ENCODE measurements at places on chromosomes 2 and 18.

DNA sequence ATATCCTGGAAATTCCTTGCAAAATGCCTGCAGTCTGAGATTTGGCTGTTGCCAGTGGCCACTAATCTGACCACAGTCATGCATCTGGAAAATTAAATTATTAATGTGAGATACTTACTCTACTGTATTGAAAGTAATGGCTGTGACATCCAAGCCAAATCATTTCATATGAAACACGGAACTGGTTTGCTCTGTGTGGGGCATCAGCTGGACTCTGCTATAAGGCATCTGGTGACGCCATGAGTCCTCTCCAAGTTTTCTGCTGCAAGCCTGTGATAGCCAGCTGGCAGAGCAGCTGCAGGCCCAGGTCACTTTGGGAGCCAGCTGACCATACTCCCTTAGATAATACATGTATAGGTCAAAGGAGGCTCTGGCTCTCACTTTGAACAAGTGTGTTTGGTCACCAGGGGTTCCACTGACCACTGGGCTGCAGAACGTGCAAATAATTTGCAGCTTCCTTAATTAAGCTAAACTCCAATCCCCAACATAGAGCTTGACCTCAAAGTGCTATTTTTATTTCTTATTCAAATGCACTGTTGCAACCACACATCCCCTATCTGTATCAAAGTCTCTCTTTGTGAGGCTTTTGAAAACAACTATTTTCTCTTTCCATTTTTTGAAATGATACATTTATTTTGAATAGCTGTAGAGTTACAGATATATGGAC, 152.9 kb downstream of the NCKAP5 start:
- peak; percentile 68 for DNase-seq

DNA sequence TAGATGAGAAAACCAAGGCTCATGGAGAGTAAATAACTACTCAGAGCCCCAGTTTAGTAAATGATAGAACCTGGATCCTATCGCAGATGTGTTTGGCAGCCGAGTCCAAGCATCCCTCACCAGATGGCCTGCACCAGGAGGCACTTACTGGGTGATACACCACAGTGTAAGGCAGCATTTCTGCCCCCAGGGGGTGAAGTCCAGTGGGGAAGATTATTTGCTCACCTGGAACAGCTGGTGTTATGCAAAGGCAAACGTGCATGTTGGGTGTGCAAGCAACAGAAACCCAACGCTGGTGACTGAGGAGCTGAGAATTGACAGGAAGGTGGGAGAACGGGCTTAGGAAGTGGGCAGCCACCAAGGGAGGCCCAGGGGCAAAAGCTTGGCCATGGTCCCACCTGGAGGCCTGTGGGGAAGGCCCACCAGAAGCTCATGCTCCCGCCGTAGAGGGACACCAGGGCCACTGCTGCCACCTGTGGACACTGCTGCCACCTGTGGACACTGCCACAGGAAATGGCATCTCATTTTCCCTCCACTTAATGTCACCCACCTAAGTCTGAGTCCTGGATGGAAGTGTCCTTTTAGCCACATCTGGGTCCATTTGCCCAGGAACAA, 100.6 kb downstream of the TFCP2L1 start:
- no peak for DNase-seq

DNA sequence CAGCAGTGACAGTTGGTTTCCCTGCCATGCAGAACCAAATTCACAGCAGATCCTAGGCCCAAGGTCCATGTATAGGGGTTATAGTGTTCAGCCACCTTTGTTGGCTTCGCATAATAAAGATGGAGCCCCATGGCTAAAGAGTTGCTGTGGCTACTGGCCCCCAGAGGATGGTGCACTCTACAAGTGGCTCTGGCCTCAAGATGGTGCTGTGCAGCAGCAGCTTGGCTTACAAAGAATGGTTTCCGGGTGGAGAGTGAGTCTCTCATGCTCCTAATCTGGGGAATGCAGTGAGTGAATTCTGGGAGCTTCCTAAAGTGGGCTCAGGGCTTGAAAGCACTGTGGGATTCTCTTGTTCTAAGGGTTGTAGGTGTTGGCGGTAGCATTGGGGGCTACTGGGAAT, 1199.7 kb downstream of the CNTNAP5 start:
- DNase-seq, result no peak

GRCh38 chr2:86001326-86001725, 104.4 kb downstream of the POLR1A start:
- DNase-seq, result no peak

DNA sequence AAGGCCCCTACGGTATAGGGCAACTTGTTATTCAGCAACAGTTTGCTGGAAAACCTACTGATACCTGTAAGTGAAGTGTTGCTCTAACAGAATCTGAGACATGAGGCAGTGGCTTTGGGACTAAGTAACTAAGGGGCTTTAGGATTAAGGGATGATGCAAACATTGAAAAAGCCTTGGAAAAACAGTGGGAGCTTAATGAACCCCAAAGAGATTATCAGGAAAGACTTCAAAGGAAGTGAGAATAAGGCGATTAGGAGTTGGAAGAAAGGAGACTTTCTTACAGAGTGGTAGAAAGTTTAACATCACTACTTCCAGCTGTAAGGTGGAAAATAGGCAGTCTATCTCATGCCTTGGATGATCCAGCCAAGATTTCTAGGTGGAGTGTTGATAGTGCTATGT, 158.2 kb upstream of the TRIB2 start:
- DNase-seq, result no peak

- DNase-seq, result peak; percentile 96
Measured at GRCh38 chr2:43426305-43427031, 169.4 kb downstream of the THADA start.

DNA sequence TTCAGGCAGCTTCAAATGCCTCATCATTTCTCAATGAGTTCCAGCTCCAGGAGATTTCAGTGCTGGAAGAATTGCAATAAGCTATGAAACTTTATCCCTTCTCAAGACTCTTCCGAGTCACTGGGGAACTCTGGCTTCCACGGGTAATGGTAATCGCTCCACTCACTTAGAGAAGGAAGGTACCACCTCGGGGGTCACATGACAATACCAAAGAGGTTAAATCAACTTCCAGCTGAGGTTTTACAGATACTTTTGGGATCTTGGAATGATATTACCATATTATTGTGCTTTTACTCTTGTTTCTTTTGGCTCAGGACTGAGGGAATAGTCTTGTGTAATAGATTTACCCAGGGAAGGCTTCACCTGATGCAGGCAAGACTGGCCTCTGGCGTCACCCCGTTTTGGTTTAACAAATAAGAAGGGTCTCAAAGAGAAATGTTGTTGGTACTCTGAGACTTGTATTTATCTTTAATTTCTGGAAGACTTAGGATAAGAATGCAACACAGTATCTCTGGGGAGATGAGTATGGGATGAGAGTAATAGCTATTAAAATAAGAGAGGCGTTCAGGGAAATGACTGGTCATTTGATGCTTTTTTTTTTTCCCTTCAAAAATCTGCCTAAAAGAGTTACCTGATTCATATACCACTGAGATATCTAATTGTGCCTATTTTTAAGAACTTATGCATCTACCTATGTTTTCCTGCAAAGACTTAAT, 316.9 kb upstream of the ZEB2 start:
- peak; percentile 73 for DNase-seq

- no peak for DNase-seq
Measured at GRCh38 chr2:74096052-74096451, 51.7 kb downstream of the BOLA3 start.

- peak; percentile 44 for DNase-seq
Measured at GRCh38 chr2:217988840-217989204, 14.0 kb downstream of the TNS1 start.

DNA sequence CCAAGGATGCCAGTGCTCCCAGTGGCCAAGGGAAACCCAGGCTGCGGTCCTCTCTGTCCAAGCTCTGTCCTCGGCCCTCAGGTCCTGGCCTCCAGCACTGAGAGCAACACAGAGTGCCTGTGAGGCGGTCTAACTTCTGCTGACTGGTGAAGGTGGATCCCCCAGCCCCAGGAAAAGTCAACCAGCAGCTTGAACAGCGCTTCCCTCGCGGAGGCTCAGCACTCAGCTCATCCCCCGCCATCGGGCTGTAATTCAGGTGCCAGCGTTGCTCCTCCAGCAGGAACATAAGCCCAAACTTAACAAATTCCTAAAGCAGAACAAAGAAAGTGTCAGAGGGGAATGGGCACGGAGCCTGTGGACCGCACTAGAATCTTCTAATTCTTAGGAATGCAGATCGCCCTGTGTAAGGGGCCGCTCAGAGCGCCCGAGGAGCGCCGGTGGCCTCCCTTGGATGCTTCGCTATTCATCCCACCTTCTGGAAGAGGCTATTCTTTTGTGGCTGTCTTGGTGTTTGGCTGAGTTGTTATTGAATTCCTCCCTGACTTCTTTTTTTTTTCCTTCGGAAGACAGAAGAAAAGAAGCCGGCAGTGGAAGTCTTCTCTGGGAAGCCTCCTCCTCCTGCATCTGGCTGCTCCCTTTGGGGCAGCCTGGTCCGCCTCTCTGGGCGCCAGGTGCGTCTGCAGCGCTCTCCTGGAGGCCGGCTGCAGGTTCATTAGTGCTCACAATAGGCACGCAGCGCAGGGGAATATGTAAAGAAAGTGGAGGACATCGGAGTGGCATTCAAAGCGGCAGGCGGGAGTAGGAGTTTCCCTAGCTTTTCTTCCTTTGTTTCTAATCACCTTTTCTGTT, 905.6 kb downstream of the TSN start:
- no peak for DNase-seq

DNA sequence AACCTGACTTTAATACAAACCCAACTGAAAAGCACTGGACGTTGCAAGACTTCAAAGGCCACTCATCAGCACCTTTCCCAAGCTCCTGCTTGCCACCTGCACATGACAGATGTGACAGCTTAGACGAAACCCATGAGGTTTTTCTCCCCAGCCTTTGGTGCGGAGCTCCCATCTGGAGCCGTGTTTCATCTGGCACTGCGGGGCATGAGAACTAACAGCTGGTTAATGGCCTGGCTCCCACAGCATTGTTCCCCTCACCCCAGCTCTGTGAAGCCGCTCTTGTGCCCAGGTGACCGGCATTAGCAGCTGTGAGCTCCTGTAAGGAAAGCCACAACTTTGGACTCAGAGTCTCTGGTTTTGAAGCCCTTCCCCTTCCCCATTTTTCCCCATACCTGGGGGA, 50.9 kb downstream of the GALR1 start:
- DNase-seq, result no peak

DNA sequence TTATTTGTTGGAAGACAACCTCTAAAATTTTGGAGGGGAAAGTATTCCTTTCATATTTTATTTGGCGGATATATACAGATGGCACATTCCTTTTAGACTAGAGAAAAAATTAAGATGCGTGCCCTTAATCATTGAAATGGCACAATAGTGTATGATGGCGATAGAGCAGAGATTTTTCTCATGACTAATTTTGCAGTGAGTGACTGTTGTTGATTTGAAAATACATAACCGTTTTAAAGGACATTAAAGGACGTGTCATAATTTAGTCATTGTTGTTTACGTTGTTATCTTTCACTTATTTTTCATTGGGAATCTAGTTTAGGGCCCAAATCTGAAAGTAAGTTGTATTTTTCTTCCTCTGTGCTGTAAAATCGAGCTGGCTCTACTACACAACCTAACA, 61.7 kb downstream of the CERS6 start:
- DNase-seq, result no peak

DNA sequence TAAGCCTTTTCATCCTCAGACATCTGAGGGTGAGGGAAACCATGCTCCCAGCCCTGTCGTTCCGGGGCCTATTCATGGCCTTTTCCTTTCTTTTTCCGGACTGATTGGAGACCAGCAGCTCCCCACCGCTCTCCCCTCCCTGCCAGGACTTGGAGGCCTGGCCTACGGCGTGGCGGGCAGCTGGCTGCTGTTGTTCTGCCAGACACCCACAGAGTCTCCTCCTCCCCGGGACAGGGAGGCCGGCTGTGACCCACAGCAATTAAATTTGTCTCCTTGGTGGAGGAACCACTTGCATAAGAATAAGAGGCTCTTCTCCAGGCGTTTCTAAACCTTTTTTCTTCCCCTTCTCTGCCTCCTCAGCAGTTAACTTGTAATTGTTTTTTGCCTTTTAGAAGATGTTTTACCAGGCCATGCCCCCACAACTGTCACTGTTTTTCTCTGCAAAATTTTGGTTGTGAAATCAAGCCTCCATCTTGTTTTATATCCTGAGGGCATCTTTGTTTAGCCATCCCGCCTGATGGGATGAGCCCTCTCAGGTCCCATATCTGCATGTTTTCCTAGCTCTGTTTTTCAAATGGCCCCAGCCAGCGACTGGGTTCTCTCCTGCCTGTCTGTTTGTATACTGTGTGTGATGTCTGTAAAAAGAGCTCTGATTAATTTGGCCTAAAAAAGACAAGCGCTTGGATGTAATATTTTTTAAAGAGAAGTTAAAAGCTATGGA, 1060.0 kb upstream of the DDX18 start:
- DNase-seq, result no peak

GRCh38 chr18:54830260-54830659, 2.0 kb downstream of the RAB27B start:
- DNase-seq, result no peak

DNA sequence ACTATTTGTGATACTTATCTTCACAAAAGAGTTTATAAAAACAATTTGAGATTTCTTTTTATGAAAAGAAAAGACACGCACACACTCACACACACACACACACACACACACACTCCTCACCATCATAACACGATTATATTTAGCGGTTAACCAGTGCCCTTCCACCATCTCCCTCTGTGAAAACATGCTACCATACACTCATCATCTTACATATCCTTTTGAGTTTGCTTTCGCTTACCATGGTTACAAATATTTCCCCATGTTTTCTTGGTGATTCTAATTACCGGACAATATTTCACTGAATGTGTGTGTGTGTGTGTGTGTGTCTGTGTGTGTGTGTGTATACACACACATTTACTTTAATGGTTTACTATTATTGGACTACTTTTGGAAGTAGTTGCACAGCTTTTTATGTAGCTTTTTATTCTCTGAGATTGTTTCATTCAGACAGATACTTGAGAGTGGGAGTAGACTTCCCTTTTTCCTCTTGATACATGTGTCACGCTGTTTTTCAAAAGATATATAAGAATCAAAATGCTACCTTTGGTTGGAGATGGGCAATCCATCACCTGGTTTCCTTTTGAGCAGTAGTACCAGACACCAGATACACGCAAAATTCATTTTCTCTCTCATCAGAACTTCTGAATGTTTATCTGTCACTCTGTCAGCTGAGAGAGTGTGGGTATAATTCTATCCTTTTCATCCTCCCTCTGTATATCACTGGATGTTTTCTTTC, 138.1 kb downstream of the SETBP1 start:
- no peak for DNase-seq

DNA sequence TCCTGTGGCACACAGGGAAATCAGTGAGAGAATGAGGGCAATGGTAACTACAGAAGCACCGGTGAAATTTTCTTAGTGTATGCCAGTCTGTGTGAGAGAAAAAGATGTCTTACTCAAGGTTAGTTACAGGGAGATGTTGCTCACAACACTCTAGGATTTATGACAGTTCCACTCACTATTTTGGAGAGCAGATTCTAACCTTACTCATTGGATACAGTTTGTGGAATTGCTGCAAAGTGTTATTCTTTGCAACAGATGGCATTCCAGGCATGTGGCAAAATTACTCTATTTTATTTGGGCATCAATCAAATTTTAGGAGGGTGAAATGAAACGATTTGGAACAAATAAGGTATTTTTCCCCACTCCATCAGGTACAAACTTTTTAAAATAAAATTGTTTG, 449.1 kb downstream of the PIK3C3 start:
- no peak for DNase-seq
